ENCODE measurements at places on chromosomes 5 and 9.

- DNase-seq, result no peak
These were observed 133.8 kb upstream of the SLC24A2 start for GRCh38 chr9:19922476-19923118.

DNA sequence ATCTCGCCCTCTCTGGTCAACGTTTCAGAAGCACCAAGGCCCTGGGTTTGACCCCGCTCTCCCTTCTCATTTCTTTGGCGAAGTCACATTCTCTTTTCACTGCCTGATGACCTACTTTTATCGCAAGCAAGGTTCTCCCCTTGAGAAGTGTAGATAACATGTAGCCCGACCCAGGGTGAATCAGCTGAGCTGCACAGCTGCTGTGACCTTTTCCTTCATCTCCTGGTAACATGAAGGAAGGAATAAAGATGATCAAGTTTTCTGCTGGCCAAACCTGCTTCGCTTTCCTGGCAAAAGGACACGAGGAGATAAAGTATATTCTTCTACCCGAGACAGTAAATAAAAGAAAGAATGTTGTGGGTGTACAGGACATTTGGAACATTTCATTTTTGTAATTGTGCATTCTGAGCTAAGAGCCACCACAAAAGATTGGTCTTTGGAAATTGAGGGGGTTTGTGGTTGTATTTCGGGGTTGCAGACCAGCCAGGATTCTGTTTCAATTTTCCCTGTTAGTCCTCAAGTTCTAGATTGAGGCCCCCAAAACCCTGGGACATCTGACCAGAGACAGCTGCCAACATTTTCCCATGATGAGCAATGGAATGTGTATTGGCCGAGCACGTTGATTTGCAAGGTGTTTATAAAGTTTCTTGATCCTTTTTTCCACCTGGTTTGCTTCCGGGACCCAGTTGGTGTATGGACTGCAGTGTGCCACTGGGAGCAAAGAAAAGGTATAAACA is 155.1 kb upstream of the ZNF462 start:
- no peak for DNase-seq

- no peak for DNase-seq
These were observed 290.8 kb downstream of the ATPSCKMT start for GRCh38 chr5:9958914-9959313.

GRCh38 chr9:121561385-121562222 is 62.0 kb upstream of the GGTA1 start:
- DNase-seq, result no peak

GRCh38 chr5:88488130-88488529 is 219.5 kb upstream of the TMEM161B start:
- DNase-seq, result no peak

GRCh38 chr5:14146725-14147124 is 3.6 kb downstream of the TRIO start:
- no peak for DNase-seq

GRCh38 chr9:109166171-109166770 is 778 bp downstream of the FRRS1L start:
- no peak for DNase-seq

GRCh38 chr5:143241892-143242291 is 161.6 kb downstream of the NR3C1 start:
- no peak for DNase-seq

- DNase-seq, result no peak
These were observed 36.2 kb downstream of the RAPGEF1 start for GRCh38 chr9:131703697-131704096.

Data from germinal center (tissue), 1 donor.